Fibroblast of skin of abdomen (primary cell): ENCODE measurements at places on chromosomes 4 and X.
A peak's percentile ranks its signal among the peaks of the same experiment; 100 is the strongest.

DNA sequence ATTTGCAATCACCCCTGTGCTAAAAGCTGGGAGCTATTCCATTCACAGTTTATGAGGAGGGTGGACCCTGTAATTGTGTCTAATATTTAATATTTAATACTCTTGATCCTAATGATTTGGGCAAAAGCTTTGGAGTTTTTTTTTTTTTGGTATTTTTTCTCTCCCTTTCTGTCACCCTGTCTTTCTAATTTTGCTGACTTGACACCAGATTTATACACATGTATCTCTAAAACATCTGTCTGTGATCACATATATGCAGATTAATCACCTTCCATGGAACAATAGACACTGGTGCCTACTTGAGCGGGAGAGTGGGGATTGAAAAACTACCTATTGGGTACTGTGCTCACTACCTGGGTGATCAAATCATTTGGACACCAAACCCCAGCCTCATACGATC is 18.7 kb upstream of the ANTXR2 start:
- no peak for DNase-seq

GRCh38 chrX:40506201-40506985 is 74.4 kb upstream of the ATP6AP2 start:
- DNase-seq, result peak; percentile 82

DNA sequence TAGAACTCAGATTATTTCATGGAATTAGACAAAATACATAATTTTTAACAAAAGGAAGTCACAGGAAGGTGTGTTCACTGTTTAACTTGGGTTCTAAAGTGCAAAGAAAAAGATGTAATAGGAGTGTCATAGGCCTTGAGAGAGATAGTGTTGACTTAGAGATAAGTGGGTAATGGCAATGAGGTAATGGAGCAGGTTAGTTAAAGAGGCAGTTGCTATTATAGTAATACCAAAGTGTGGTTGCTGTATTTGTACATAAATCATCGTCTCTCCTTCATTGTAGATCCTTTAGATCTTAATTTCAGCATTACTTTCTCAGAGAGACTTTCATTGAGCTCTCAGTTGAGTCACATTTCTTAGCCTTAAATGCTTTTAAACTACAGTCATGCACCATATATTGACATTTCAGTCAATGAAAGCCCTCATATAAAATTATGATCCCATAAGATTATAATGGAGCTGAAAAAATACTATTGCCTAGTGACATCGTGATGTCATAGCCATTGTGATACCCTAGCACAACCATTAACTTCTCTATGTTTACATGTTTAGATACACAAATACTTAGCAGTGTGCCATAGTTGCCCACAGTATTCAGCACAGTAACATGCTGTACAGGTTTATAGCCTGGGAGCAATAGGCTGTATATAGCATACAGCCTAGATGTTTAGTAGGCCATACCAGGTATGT is 245.4 kb downstream of the ADGRL3 start:
- no peak for DNase-seq

- DNase-seq, result no peak
These were observed 36.6 kb upstream of the BTC start for GRCh38 chr4:74830928-74831327.

DNA sequence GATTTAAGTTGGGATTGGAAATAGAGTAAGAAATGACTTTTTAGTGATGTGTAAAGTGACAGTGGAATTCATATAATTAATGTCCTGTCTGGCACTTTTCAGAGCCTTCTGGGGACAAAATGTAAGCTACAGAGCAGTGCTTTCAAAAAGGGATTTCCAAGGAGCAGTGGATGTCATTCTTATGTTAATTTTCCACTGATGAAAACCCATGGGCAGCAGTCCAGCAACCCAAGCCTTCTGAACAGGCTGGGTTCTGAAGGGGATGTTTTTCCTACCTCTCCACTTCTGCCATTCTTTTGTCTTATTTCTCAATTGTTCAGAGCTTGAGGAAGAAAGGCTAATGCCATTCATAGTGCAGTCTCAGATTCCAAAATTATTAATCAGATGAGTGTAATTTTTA is 717.6 kb upstream of the HS3ST1 start:
- no peak for DNase-seq

- DNase-seq, result no peak
These were observed 596.7 kb downstream of the GABRG1 start for GRCh38 chr4:45527160-45527559.

DNA sequence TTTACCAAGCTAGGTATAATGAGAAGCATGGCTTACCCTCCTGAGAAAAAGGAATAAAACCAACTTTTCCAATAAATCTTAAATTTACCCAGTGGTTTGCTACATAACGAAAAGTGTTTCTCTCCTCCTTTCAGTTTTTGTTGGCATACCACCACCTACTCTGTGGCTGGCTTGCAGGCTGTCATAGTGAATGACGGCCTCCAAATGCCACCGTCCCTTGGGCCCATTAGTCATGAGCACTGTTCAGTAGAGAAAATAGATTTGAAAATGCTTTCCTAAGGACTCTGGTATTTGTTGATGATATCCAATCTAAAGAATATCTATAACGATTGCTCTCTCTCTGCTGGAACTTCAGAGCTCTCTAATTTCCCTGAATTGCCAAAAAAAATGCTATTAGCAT is 488.3 kb downstream of the MAGEE1 start:
- no peak for DNase-seq

DNA sequence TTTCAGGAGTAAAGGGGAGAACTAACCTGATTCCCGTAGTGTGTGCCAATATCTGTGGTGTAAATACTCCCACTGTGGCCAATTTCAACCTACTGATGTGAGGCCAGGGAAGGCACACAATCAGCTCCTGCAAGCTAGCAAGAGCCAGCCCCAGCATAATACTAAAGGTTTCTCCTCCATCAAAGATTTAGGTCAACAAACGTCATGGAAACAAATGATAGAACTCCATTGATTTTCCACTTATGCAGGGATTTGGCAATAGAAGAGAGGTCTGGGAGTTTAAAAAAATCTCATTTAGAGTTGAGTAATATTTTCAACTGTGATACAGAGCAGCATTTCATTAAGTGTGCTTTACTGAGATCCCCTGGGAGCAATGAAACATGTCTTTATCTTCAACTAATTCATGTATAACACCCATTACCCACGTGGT is 15.8 kb upstream of the VEGFD start:
- no peak for DNase-seq

GRCh38 chrX:12721042-12721441 is 70.2 kb upstream of the PRPS2 start:
- DNase-seq, result no peak

- DNase-seq, result no peak
These were observed 34.6 kb upstream of the TBC1D9 start for GRCh38 chr4:140790765-140791164.

- no peak for DNase-seq
These were observed 69.5 kb downstream of the PLAC1 start for GRCh38 chrX:134588806-134589205.

GRCh38 chr4:119559044-119559647 is 69.5 kb downstream of the PDE5A start:
- peak; percentile 61 for DNase-seq

GRCh38 chrX:150268839-150269355 is 94.2 kb upstream of the MAMLD1 start:
- no peak for DNase-seq
